Spleen (tissue), 13 donors: ENCODE measurements at places on chromosomes 2 and 18. TPM values are rescaled to one million over a fixed set of nuclear protein-coding genes. Genes with fewer than 3 reads are reported as not detected.

DNA sequence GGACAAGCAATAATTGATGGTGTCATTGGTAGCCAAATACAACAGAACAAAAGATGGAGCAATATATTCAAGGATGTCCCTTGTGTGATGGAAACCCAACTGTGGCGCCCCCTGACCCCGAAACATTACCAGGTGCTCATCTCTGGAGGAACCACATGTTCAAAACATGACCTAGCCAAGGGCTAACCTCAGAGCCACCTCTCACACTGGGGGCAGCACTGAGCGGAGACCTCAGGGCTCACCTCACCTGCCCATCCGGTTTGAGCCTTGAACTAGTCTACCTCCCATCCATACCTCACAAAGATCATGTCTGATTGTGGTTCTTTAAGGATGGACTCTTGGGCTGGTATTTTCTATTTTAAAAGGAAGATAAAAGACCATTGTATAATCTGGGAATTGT is 314.4 kb upstream of the CDH7 start:
- DNase-seq, result no peak

The HOXD8 gene
- 15.7 TPM for polyA plus RNA-seq

DNA sequence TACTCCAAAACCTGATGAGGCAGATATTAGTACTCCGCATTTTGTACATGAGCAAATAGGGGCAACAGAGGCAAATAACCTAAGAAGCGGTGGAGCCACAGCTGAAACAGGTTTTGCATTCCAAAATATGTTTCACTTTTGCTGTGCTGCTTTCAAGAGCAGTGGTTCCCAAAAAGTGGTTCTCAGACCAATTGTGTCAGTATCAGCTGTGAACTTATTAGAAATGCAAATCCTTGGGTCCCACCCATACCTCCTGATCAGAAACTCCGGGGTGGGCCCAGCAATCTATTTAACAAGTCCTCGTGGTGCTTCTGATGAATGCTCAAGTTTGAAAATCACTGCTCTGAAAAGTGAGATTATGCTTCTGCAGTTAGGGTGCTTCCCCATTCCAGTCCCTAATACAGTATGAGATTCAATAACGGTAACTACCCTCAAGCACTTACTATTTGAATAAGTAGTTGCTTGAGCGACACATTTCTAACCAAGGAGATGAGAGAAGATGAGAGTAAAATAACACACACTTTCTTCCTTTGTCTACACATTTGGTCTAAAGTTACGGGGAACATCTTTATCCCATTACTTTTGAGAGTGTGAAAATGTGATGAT is 17.8 kb upstream of the TCF4 start:
- no peak for DNase-seq

DNA sequence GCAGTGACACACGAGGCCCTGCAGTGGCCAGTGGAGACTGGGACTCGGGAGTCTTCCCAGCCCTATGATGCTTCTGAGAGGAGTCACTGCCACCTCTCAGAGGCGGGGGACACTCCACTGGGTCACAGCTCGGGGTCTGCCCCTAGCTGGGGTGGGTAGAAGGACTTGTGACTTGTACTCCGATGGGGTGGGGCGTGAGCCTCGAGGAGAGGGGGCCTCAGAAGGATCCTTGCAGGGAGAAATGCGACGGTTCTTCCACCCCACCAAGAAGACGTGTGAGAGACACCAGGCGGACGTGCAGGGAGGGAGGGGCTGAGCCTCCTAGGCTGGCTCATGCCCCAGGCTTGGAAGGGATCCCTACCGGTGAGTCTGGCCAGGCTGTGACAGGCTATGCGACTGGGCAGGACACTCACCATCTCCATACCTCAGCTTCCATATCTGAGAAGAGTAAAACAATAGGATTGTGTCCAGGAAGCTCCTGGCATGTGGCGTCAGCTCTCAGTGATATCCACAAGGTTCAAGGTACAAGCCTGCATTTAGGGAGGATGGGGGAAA is 11.1 kb upstream of the OTOS start:
- DNase-seq, result no peak

- DNase-seq, result peak; percentile 86
Measured at GRCh38 chr2:205885492-205886099, 200.4 kb downstream of the INO80D start.

The DNAJC10 gene
- polyA plus RNA-seq, result 25.7 TPM

DNA sequence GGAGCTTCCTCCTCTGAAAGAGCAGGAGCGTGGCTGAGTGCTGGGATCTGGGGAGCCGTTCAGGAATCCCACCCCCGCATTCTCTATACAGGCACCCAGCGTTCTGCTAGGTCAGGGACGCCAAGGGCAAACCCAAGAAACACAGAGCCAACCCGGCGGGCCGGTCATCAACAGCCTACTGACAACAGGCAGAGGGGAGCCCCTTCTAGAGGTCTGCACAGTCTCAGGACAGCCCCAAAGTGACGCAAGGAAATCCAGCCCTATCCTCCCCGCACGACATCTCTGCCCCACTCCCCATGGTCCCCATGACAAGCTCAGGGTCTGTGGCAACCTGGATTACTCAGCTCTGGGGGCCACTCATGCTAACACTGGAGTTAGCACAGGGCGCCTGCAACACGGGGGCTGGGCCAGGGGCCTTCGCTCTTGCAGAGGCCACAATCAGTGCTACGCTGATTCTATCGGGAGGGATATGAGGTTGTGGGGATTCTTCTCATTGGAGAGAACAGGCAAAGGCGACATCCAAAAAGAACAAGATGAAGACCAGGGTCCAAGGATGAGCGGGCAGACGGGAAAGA is 81.6 kb downstream of the PXDN start:
- no peak for DNase-seq
